SHP77 treated with DMSO at 0.1 percent for 48 hours (cell line): ENCODE measurements at places on chromosomes 11 and 22.

GRCh38 chr11:69209421-69210309 is 53.9 kb downstream of the SMIM38 start:
- no peak for DNase-seq

- DNase-seq: no peak
Measured at GRCh38 chr11:32162351-32162750, 71.5 kb downstream of the RCN1 start.

- DNase-seq: no peak
Measured at GRCh38 chr11:2436521-2437031, 7.7 kb downstream of the TRPM5 start.

- no peak for DNase-seq
Measured at GRCh38 chr11:27129686-27130085, 89.1 kb downstream of the BBOX1 start.
